ENCODE measurements at places on chromosomes 6 and 20. TPM values are rescaled to one million over a fixed set of nuclear protein-coding genes. Genes with fewer than 3 reads are reported as not detected.
A peak's percentile ranks its signal among the peaks of the same experiment; 100 is the strongest.

Gene TGM6
- 1.4 TPM for total RNA-seq

DNA sequence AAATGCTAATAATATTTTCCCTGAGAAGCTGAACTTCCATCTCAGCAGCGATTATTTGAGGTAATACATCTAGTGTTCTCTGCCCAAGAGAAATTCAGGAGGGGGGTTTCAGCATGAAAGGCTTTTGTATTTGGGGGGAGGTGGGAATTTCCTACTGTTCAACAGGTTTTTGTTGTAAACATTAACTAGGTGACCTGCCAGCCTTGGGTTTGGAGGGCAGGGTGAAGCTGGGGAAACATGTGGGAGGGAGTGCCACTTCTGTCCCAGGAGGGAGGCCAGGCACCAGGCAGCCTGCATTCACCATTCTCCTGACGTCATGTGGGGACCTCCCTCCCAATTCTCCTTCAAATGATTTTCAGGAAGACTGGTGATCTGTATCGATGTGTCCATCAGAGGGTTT is 37.7 kb upstream of the PKHD1 start:
- no peak for DNase-seq

GRCh38 chr20:44035924-44036323 is 121.3 kb downstream of the TOX2 start:
- no peak for DNase-seq

Gene VNN1
- 0.51 TPM for total RNA-seq

DNA sequence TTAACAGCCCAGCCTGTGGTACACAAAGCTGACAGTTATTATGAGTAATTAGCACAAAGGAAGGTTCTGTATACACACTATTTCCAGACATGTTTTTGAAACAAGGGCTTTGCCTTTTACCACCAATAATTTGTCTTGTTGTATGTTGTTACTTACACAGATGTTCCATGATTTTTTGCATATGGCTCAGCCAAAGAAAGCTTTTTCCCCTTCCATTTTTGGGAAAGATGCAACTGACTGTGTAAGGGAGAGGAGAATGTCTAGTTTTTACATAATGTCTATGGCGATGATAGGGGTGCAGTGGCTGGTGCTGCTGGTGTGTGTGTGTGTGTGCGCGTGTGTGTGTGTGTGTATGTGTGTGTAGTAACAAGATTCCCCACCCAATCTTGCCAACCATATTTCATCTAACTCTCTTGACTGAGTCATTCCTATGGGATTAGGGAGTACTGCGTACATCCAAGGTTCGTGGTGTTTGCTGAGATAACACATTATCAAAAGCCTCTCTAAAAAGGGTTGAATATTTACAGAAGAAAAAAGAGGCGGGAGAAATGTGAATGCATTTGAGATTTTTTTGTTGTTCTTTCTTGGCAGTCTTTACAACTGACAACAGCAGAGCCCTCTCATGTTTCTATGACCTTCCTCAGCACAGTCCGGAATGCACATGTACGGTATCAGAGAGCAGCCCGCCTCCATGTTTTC is 192.2 kb downstream of the GMPR start:
- DNase-seq, result no peak

- DNase-seq, result no peak
These were observed 457.7 kb downstream of the CDKAL1 start for GRCh38 chr6:20991910-20992309.

Gene TGM3
- 46.0 TPM for total RNA-seq

GRCh38 chr20:2700913-2701620 is 8.5 kb downstream of the EBF4 start:
- peak; percentile 49 for DNase-seq

- no peak for DNase-seq
These were observed 207.9 kb downstream of the SAMD5 start for GRCh38 chr6:147716434-147716833.

DNA sequence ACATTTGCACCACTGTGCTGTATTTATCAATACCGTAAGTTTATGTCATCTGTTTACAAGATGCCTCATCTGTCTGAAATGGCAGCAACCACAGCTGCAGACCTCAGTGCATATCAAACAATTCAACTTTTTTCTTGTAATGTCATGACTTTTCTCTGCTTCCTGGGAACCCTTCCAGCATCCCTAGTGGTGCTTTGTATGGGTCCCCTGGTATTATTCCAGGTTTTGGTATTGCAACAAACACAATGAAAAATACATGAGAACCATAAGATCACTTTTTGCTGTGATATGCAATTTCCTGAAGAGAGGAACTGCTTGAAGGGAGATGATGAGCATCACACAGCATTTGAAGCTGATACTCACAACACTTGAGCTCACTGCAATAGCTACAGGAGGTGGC is 12.0 kb upstream of the TXNDC5 start:
- no peak for DNase-seq

Gene GSTA2
- total RNA-seq, result not detected

DNA sequence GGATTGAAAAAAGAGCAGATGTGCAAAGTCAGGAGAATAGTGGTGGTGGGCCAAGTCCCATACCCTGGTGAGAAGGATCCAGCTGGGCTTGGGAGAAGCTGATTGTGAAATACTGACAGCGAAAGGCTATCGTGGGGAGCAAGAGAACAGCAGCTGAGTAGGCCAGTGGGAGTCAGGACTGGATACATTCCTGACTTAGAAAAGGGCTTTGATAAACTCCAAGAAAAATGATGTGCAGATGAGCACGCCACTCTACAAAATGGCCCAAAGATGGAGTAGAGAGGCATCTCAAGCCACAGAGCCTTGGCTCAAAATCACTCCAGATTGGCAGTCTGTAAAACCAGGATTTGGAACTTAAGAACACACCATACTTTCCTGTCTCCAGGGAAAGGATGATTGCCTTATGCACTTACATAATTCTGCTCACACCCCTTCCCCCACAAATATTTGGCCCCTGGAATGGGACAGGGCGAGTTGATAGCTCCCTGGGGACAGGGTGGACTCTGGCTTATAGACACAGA is 578.7 kb downstream of the MAFB start:
- DNase-seq, result no peak

GRCh38 chr6:51213811-51214210 is 395.1 kb downstream of the TFAP2B start:
- DNase-seq, result no peak

Gene CRISP2
- total RNA-seq, result not detected

GRCh38 chr6:41581381-41581991 is 35.3 kb downstream of the FOXP4 start:
- DNase-seq, result no peak

Gene FAM162B
- 2.2 TPM for total RNA-seq

DNA sequence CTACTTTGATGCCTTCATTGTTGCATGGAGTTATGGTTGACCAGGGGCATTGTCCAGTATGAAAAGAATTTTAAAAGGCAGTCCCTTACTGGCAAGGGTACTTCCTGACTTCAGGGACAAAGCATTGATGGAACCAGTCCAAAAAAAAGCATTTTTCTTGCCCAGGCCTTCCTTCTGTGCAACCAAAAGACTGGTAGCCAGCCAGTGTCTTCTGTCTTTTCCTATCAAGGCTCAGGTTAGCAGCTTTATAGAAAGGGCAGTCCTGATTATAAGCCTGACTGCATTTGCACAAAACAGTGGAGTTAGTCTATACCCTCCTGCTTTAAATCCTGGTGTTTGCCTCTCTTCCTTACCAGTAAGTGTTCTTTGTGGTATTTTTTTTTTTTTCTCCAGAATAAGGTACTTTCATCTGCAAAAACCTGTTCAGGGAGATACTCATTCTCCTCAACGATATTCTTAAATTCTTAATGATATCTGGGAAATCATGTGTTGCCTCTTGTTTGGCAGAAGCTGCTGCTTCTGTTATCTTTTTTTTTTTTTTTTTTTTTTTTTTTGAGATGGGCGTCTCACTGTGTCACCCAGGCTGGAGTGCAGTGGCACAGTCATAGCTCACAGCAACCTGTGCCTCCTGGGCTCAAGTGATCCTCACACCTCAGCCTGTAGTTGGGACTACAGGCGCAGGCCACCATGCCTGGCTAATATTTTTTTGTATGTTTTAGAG is 33.9 kb downstream of the SCAF8 start:
- DNase-seq, result no peak

- DNase-seq, result no peak
These were observed 293.2 kb downstream of the QKI start for GRCh38 chr6:163707387-163708355.

Gene ULBP2
- 0.76 TPM for total RNA-seq

Gene BANF2
- total RNA-seq, result not detected

Gene NKX2-4
- total RNA-seq, result not detected

GRCh38 chr6:89433252-89434149 is 549 bp downstream of the ANKRD6 start:
- peak; percentile 65 for DNase-seq

Gene TNXB
- 51.3 TPM for total RNA-seq

- no peak for DNase-seq
These were observed 11.4 kb downstream of the DYNLT1 start for GRCh38 chr6:158633127-158633526.
